ENCODE measurements at places on chromosomes 7 and 10.

GRCh38 chr10:49448924-49449323 is 53.0 kb upstream of the DRGX start:
- DNase-seq = no peak

DNA sequence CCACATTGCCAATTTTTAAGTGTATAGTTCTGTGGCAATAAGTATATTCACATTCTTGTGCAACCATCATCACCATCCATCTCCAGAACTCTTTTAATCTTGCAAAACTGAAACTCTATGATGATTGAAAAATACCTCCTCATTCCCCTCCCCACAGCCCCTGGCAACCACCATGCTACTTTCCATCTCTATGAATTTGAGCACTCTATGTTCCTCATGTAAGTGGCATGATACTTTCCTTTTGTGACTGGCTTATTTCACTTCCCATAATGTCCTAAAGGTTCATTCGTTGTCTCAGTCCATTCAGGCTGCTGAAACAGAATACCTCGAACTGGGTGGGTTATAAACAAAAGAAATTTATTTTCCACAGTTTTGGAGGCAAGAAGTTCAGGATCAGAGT is 23.4 kb upstream of the EGR2 start:
- no peak for DNase-seq

DNA sequence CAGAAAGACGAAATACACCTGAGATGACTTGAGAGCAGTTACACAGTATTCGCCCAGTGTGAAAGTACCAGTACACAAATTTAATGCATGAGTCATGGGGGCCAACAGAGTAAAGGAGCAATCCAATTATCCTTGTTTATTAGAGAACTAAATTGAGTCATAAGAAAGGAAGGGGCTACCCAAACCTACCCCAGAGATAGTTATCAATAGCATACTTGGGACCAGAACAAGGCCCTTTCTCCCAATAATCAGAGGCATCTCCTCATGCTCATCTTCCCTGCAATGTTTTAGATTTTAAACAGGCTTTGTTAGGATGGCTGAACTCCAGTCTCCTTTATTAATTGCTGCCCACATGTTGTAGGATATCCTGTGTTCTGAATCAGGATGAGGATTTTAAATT is 239.7 kb upstream of the LRGUK start:
- DNase-seq = no peak

- DNase-seq = no peak
These were observed 76.4 kb downstream of the CELF2 start for GRCh38 chr10:11093771-11094736.

- DNase-seq = no peak
These were observed 455.5 kb downstream of the CCSER2 start for GRCh38 chr10:84783909-84784308.

DNA sequence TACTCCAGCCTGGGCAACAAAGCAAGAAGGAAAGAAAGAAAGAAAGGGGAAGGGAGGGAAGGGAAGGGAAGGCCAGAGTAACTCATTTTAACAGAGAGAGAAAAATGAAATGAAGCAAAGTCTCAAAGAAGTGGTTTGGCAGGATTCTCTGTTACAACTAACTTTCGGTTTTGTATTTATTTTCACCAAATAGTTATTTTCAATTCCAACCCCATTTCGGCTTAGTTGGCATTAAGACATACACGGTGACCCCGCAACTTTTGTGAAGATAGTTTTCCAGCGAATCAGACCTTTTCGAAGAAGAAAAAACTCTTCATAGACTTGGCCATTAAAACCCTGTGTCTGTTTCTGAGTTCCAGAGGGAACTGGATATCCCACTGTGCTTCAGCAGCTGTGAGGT is 45.2 kb upstream of the LYZL2 start:
- DNase-seq = no peak

- DNase-seq = no peak
These were observed 91.5 kb downstream of the FOXL3 start for GRCh38 chr7:381211-382042.

GRCh38 chr10:22443175-22443901 is 98.0 kb downstream of the SPAG6 start:
- no peak for DNase-seq

DNA sequence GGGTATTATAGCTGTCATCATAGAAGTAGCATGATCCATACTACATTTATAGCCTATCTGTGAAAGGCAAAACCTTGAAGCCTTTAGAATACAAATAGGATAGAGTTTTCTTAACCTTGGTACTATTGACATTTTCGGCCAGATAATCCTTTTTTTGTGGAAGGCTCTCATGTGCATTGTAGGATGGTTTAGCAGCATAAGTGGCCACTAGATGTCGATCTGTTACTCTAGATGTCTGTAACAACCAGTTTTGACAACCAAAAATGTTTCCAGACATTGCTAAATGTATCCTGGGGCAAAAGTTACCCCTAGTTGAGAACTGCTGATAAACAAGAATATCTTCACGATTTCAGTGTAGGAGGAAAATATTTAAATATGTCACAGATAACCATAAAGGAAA is 319.4 kb upstream of the GALNT17 start:
- DNase-seq = no peak

DNA sequence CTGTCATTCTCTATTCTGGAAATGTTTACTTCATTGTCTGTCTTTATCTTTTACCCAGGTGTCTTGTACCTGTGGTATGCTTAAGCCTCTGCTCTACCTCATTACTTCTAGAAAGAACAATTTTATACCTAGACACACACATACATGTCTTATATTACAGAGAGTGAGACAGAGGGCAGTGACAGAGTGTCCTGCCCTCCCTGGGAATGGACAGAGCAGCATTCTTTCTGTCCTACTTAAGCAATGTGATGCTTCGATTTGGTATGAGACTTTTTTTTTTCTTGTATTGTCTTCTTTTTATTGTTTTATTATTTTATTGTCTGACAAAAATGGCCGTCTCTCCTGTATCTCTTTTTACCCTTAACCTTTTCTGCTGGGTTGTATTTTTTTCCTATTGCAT is 286.1 kb downstream of the EXOC4 start:
- no peak for DNase-seq

DNA sequence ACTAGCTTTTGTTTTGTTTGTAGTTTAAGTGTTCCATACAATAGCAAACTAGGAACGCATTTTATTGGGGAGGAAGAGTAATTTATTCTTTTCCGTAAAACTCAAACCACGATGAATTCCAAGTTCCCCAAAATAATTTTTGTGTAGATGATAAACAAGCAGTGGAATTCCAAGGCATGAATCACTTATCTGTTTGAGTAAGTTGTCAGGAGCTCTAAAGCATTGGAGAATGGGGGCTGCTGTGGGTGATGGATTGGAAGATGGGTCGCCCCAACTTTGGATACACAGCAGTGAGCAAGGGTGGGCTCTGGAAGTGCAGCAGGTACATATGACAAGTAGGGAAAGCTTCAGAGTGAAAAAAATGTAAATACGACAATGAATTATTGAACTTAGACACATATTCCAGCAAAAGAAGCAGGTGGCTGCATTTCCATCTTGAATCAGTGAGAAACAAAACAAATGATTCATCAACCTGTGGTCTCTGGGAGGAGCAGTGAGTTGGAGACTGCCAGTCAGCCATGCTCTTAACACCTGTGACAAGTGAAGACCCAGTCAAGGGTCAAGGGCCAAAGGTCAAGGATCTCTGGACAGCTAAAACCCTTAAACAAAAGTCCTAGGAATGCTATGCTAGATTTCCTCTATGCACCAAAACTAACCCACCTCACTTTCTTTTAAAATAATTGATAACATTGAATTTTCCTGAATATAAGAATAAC is 34.2 kb upstream of the ADRB1 start:
- no peak for DNase-seq

DNA sequence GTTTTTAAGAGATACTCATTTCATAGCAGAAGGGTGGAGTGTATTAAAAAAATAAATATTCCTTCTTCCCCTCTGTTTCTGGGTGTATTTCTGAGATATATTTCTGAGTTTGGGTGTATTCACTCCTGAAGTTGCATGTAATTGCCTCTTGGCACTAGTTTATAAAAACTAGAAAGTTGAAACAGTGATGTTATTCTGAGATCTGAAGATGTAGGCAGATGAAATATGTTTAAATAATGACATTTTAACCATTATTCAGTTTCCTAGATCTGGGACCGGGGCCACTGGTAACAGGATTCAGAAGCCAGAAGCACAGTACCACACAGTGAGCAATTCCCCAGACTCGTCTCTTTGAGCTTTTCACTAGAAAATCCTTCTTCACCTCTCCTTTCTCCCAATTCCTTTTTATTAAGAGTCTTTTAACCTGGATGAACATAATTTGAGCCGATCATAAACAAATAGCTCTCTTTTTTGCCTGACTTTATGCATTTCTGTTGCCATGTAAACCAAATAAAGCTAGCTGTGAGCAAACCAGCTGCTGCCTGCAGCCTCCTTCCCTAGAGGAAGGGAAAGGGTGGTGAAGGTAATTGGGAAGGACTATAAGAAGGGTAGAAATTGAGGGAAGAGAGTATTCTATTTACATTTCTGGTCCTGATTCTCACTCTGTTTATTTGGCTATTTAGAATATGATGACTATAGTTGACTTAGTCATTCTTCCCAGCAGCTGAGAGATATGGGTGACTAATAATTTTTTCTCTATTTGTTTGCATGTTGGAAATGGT is 101.8 kb upstream of the STRIP2 start:
- DNase-seq = no peak

GRCh38 chr10:34229917-34230316 is 585.2 kb downstream of the PARD3 start:
- no peak for DNase-seq

DNA sequence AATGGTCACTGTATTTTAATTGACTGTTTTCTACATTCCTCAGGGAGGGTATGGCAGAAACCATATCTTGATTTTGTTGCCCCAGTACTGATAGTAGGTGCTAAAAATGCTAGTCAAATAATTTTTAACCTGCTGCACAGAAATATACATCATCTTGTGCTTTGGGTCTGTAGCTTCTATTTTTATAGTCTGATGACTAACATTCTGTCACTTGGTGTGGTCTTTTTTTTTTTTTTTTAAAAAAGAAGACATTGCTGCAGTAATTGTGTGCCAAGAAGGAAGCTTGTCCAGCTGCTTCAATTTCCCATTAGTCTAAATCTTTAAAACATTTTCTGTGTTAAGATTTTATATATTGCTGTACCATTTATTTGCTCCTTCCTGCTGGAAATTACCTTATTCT is 83.6 kb downstream of the ICA1 start:
- no peak for DNase-seq

DNA sequence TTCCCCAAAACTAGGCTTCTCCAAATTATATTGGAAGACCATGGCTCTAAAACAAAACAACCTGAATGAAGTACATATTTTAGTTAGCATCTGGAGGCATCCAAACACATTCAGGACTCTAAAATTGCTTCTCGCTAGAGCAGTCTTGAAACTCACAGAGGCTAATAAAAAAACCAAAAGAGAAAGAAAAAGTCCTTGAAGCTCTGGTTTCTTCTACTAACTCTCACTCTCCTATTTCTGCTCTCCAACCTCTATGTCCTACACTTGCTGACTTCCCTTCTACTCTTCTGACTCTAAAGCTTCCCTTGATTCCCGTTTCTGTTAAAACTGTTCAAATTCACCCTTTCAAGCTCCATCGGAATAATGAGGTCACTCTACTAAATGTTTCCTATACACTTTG is 370.7 kb upstream of the HPS1 start:
- DNase-seq = no peak

- no peak for DNase-seq
These were observed 475.6 kb upstream of the ZWINT start for GRCh38 chr10:56836659-56837058.

DNA sequence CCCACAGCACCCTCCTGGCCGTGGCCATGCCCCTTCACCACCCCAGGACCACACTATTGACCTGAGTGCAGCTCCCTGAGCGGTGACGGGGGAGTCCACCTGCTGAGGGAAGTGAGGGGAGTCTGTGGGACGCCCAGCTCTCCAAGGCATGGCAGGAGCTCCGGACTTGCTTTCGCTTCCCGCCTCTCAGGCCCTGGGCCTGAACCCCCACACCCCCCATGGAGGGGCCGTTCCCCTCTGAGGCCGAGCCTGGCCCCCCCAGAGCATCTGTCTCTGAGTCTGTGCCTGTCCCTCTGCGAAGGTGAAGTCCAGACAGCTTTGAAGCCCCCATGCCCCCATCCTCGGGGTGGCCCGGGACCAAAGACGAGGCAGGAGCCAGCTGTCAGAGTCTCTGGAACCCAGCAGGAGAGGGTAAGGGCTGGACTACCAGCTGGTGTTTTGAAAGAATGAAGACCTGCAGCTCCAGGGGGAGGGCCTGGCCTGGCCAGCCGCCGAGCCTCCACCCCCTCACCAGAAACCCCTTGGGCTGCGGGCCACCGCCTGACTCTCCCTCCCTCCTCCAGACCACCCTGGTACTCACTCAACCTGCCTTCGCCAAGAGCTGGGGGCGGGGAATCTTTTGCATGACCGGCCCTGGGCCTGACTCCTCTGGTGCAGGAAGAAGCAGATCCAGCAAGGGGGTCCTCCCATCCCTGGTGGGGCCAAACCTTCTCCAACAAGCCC is 114.0 kb downstream of the PDGFA start:
- no peak for DNase-seq

DNA sequence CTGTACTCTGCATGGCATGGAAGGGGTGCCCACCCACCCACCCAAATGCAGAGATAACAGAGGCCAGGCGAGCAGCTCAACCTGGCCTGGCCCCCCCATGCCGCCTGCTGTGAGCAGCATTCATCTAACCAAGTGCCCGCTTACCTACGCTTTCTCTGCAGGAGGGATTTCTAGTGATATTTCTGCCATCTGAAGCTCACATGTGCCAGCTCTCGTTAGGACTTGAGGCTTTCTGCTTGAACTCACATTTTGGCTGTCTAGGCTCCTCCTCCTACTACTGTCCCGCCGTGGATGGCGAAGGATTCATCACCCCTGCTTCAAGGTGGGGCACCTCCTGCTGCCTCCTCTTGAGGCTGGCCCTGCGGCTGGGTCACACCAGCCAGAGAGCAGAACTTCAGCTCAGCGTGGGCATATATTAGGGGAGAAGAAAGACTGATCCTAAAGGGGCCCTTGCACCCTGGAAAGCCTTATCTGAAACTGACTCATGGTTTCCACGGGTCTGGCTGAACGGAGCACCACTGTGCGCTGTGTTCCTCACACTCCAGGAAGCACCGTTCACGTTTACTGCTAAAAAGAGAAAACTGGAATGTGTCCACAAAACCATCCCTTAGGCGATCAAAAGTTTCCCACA is 45.5 kb downstream of the CTBP2 start:
- DNase-seq = no peak

GRCh38 chr10:71176661-71177060 is 35.7 kb upstream of the UNC5B start:
- no peak for DNase-seq
